ENCODE measurements at places on chromosomes 3 and 15. TPM values are rescaled to one million over a fixed set of nuclear protein-coding genes. Genes with fewer than 3 reads are reported as not detected.

- no peak for DNase-seq
- H3K4me1 ChIP-seq = no peaks in the 10 kb centered on the region
- no peak overlapping the region for H3K4me3 ChIP-seq
These were observed 64.2 kb downstream of the OXNAD1 start for GRCh38 chr3:16329036-16329825.

DNA sequence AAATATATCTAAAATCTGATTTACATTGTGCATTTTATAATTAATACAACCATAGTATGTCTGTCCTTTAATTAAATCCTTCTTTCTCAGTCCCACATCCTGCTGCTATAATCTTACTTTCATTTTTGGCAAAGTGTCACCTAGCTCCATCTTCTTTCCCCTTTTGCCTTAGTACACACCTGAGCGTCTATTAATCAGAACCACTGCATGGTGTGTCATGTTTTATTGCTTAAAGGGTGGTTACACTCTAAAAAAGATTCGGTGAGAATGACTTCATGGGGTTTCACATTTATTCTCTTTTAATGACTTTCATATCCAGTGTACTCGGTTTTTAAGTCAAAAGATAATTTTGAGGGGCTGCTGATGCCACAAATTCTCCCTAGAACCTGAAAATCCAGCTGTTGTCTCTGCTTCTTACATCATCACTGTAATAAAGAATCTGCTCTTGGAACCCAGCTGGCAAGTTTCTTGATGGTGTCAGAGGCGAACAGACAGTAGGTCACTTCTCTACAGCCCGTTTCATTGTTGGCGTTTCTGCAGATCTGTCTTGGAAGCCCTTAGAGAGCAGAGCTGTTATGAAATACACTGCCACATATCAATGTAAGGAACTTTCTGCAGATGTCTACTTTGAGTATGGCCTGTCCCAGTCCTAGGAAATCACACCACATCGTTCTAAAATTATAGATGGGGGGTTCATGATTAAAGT is 99.7 kb downstream of the TIGIT start:
- no peak overlapping the region for H3K4me3 ChIP-seq
- H3K4me1 ChIP-seq = no peaks in the 10 kb centered on the region
- H3K27ac ChIP-seq = no peak overlapping the region
- peaks cover 6% of the 10 kb centered on the region for H3K36me3 ChIP-seq
- DNase-seq = no peak
- H3K27me3 ChIP-seq = no peaks in the 10 kb centered on the region

DNA sequence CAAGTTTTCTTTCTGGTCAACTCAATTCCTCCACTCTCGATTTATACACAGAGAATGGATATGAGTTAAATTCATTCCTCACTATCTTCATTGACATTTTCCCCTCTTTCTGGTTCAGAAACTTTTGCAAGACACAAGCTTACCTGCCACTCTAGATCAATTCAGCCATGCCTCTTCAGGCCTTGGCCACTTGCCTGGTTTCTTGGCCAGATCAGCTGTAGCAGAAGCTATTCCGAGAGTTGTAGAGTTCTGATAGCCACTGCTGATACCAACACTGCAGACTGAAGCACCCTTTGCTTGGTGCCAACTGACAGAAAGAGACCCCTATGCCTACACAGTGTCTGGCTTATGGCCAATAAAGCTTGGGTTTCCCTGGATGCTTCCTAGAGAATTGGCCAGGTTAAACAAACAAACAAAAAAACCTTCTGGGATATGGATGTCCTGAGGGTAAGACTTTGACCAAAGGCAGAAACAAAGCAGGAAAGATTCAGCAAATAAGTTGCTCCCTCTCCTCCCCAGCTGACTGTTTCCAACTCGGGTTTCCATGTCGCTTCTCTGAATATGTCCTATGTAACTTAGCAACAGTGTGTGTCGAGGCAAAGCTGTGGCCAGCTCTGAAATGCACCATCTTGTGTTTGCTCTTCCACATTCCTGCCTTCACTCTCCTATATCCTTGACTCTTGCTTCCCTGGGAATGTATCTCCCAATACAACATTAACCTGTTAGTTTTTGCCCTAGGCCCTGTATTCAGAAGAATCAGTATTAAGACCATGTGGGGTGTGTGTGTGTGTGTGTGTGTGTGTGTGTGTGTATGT is 521.6 kb downstream of the EPHA3 start:
- no peaks in the 10 kb centered on the region for H3K27me3 ChIP-seq
- H3K36me3 ChIP-seq = no peaks in the 10 kb centered on the region
- no peak for DNase-seq
- H3K27ac ChIP-seq = no peak overlapping the region

- no peaks in the 10 kb centered on the region for H3K4me1 ChIP-seq
- H3K4me3 ChIP-seq = no peak overlapping the region
- H3K27me3 ChIP-seq = no peaks in the 10 kb centered on the region
- no peak for DNase-seq
- H3K27ac ChIP-seq = no peak overlapping the region
These were observed 98.6 kb upstream of the ABHD17C start for GRCh38 chr15:80596521-80596976.

- H3K4me3 ChIP-seq = no peak overlapping the region
- peaks cover 36% of the 10 kb centered on the region for H3K4me1 ChIP-seq
- no peak for DNase-seq
These were observed 6.9 kb downstream of the TSC22D2 start for GRCh38 chr3:150414959-150415358.

- no peak for DNase-seq
- no peaks in the 10 kb centered on the region for H3K27me3 ChIP-seq
- no peaks in the 10 kb centered on the region for H3K36me3 ChIP-seq
- no peaks in the 10 kb centered on the region for H3K4me1 ChIP-seq
- H3K4me3 ChIP-seq = no peak overlapping the region
- H3K27ac ChIP-seq = no peak overlapping the region
These were observed 485.5 kb upstream of the THBS1 start for GRCh38 chr15:39095218-39095879.

- no peaks in the 10 kb centered on the region for H3K36me3 ChIP-seq
- DNase-seq = no peak
- H3K4me3 ChIP-seq = no peak overlapping the region
- H3K27me3 ChIP-seq = no peaks in the 10 kb centered on the region
These were observed 283.9 kb upstream of the CTNNB1 start for GRCh38 chr3:40915346-40915865.

- no peak overlapping the region for H3K27ac ChIP-seq
- H3K27me3 ChIP-seq = no peaks in the 10 kb centered on the region
- H3K4me1 ChIP-seq = no peaks in the 10 kb centered on the region
- no peak for DNase-seq
- no peak overlapping the region for H3K4me3 ChIP-seq
These were observed 83.8 kb upstream of the BLM start for GRCh38 chr15:90633360-90633759.

- H3K4me1 ChIP-seq = peaks cover 3% of the 10 kb centered on the region
- DNase-seq = no peak
- H3K27me3 ChIP-seq = no peaks in the 10 kb centered on the region
- no peak overlapping the region for H3K27ac ChIP-seq
- peaks cover 8% of the 10 kb centered on the region for H3K36me3 ChIP-seq
These were observed 21.2 kb downstream of the UBE2Q2 start for GRCh38 chr15:75864213-75865059.

GRCh38 chr3:135383301-135383700 is 582.2 kb upstream of the PPP2R3A start:
- no peaks in the 10 kb centered on the region for H3K27me3 ChIP-seq
- H3K36me3 ChIP-seq = no peaks in the 10 kb centered on the region
- DNase-seq = no peak
- no peaks in the 10 kb centered on the region for H3K4me1 ChIP-seq
- H3K27ac ChIP-seq = no peak overlapping the region

- no peak overlapping the region for H3K4me3 ChIP-seq
- H3K27me3 ChIP-seq = no peaks in the 10 kb centered on the region
- no peak overlapping the region for H3K27ac ChIP-seq
- DNase-seq = no peak
These were observed 6.5 kb upstream of the PHLDB2 start for GRCh38 chr3:111852540-111852939.

DNA sequence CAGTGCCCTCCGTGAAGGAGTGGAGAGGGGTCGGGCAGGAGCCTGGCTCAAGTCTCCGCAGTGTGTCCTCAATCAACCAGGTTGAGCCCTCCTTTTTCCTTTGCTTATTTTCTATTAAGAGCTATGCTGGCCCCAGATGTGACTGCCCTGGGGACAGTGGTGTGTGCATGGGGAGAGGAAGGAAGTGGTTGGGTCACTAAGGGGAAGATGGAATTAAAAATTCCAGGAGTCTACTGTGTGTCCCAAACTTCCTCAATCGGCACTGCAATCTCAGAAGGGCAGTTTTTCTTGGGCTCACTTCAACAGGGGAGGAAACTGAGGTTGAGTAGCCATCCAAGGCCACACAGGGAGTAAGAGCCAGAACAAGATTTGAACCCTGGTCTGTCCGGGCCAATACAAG is 13.7 kb upstream of the GRIP2 start:
- H3K4me3 ChIP-seq = no peak overlapping the region
- no peak overlapping the region for H3K27ac ChIP-seq
- H3K4me1 ChIP-seq = no peaks in the 10 kb centered on the region
- no peaks in the 10 kb centered on the region for H3K36me3 ChIP-seq

DNA sequence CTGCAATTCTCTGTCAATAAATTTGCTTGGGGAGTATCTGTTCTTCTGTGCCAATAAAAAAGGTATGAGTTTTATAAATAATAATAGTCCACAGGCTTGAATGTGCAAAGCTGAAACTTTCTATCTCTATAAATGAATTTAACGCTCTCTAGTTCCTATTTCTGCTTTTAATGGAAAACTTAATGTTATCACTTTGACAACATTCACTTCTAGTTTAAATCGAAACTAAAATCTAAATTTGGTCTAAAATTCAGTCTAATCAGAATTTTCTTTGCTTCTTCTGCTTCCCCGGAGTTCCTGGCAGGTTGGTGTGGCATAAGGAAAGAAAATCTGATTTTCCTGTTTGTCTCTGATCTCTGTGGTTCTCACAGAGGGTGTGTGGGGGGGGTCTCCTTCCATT is 450.1 kb upstream of the TBL1XR1 start:
- DNase-seq = no peak
- no peak overlapping the region for H3K4me3 ChIP-seq

DNA sequence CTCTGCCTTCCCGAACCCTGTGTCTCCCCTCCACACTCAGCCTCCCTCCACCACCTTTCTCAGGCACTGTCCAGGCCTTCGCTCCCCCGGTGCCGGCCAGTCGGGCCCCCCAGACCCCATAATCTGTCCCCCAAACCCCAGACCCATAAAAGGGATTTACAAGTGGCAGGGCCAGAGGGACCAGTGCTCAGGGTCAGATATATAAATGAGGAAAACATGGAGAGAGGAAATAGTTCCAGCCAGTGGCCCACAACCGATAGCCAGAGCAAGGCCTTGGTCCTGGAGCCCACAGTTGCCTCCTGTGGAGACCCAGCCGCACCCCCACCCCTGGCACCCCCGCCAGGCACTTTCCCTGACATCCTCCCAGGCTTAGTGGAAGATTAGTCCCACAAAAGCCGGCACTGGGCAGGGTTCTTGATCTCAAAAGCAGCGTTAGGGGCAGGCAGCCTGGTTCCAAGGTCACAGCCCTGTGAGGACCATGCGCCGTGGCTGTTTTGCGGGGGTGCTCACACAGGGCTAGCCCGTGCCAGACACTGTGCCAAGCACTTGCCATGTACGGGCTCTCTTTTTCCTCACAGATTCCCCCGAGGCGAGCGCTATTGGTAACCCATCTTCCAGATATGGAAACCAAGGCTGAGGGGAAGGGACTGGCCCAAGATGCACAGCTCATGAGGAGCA is 1.1 kb upstream of the PLXND1 start:
- no peaks in the 10 kb centered on the region for H3K27me3 ChIP-seq
- H3K4me3 ChIP-seq = peak overlapping the region; percentile 57
- H3K36me3 ChIP-seq = no peaks in the 10 kb centered on the region
- peak overlapping the region; percentile 87 for H3K27ac ChIP-seq
- no peak for DNase-seq

DNA sequence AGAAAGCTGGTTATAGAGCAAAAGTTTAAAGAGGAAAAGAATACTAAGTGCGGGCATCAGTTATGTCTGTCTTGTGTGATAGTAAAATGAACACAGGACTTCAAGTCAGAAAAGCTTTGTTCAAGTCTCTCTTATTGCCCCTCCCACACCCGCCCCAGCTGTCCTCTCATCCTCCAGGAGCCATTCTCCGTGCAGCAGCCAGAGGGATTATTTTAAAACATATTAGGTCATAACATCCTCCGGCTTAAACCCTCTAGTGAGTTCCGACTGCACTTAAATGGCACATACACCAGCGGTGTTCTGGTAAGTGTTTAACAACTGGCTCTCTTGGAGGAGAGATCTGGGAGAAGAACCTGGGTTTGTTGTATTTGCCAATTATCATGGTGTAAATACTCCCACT is 104.8 kb upstream of the TNFAIP8L3 start:
- no peak overlapping the region for H3K27ac ChIP-seq
- H3K27me3 ChIP-seq = no peaks in the 10 kb centered on the region
- H3K4me1 ChIP-seq = no peaks in the 10 kb centered on the region
- no peaks in the 10 kb centered on the region for H3K36me3 ChIP-seq

DNA sequence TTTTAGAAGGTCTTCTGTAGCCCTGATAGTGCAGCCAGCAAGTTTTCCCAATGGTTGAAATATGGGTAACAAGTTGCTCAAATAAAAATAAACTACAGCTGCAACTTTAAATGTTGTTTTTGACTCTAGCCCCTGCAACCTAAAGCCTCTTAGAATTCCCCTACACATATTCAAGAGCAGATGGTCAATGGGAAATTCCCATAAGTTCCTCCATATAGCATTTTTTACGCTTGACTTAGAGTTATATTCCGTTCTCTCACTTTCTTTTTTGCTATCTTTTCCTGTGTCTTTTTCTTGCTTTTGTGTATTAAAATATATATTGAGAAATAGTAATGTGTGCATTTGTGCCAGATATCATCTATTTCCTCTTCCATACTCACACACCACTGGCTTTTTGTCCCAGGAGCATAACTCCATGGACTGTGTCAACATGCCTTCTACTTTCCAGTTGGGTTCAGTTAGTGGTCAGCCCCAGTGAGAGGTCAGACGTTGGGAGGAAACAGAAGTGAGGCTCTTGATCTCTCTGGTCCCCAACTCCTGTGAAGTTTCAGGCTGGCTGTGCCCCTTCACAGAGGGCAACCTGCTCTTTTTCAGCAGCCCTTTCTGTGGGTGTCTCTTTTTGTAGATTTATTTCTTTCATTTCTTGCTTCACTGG is 63.3 kb upstream of the TP63 start:
- no peak overlapping the region for H3K27ac ChIP-seq
- no peaks in the 10 kb centered on the region for H3K4me1 ChIP-seq
- DNase-seq = no peak
- H3K4me3 ChIP-seq = no peak overlapping the region

The PPP2R3A gene
- 7.4 TPM for total RNA-seq

The RAD54L2 gene
- 27.9 TPM for total RNA-seq

The ANKRD34C gene
- total RNA-seq = not detected

The ONECUT1 gene
- not detected for total RNA-seq

The NANOGP8 gene
- not detected for total RNA-seq
